Suppressor macrophage treated with lipopolysaccharide for 4 hours (primary cell): ENCODE measurements at places on chromosomes 4 and X.
A peak's percentile ranks its signal among the peaks of the same experiment; 100 is the strongest.

GRCh38 chr4:120088507-120088906 lies 21.9 kb upstream of the MAD2L1 start:
- peak; percentile 36 for DNase-seq

DNA sequence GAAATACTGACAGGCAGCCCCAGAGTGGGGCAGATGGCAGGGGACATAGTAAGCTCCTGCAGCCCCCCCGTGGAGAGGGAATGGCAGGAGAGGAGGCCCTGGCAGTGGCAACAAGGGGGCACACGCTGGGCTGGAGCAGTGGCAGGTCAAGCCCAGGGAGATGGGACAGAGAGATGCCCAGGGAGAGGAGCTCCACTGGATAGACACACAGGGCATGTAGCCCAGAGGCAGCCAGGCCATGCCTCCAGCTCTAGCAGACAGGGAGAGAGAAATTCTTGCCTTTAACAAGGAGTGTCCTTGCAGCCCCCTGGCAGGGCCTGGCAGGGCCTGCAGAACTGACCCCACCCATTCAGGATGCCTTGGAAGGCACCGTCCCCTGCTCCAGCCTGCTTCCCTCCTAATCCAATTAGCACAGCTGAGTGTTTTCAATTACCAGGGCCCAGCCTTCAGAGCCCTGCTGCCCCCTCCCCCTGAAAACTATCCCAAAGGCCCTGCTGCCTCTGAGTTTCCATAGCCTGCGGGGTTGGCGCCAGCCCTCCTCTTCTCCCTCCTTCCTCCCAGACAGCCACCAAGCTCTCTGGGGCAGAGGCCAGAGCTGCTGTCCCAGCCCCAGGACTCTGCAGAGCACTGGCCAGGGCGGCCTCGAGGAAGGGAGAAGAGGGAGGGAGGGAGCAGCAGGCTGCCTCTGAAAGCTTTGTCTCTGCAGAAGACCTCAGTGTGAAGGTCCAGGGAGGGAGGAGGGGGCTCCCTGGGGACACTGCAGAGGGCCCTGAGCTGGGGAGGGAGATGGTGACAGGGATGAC lies 12.5 kb downstream of the L1CAM start:
- DNase-seq = no peak

DNA sequence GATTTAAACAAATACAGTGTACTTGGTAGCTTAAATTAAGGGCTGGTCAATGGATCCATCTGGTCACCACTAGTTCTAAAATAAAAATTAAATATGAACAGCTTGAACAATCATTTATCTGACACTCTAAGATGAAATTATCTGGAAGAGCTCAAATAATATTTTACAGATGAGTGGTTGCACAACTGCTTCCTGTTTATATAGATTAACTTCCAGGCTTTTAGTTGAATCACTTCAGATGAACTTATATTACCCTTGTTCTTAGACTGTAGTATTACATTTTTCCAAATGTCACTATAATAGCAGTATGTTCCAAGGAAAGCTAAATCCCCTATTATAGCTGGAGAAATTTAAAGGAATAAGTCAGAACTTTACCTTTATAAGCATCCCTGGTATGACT lies 92.4 kb upstream of the SMIM10 start:
- no peak for DNase-seq

DNA sequence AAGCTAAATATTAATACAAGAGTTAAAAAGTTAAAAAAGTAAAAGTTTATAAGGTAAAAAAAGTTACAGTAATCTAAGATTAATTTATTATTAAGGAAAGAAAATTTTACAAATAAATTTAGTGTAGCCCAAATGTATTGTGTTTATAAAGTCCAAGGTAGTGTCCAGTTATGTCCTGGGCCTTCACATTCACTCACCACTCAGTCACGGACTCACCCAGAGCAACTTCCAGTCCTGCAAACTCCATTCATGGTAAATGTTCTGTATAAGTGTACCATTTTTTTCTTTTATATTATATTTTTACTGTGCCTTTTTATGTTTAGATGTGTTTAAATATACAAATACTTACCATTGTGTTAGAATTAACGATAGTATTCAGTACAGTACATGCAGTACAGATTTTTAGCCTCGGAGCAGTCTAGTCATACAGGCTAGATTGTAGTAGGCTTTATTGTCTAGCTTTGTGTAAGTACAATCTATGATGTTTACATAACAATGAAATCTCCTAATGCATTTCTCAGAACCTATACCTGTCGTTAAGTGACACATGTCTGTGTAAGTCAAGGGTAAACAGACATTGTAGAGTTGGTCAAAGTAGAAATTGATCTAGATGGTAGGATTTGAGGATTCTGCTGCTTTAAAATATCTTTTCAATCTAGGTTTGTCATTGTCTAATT lies 197.7 kb downstream of the GC start:
- DNase-seq = no peak

- no peak for DNase-seq
These were observed 10.5 kb upstream of the RNF128 start for GRCh38 chrX:106716004-106716403.

DNA sequence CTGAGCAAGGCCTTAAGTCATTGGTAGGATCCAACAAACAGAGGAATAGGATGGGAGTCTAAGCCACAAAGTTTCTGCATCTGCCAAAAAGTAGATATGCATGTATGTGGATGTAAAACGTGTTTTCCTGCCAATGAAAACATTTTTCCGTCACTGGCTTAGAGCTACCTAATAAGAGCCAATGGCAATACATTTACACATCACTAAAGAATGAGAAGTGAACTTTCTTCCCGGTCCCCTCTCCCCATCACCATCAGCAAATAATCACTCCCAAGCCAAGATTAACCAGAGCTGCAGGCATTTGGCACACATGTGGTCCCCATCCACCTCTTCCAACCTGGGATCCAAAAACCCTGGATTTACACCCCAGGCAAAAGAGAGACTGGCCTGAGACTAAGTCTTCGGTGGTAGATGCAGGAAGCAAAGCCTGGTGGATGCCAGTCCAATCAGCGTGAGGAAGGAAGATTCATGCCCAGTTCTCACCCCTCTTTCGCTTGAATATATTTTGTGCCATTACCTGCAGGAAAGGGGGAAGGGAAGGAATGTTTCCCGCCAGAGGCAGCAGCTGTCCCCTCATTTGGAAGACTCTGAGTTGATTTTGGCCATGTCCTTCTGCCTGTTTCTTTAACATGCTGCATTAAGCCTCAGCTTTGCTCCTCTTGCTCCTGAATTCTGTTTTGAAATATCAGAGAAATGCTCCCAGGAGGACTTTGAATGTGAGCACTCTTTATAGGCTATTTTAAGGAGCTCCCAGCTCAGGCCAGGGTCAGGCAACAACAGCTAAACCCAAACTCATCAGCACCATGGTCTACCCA lies 131.4 kb downstream of the CHIC2 start:
- no peak for DNase-seq

DNA sequence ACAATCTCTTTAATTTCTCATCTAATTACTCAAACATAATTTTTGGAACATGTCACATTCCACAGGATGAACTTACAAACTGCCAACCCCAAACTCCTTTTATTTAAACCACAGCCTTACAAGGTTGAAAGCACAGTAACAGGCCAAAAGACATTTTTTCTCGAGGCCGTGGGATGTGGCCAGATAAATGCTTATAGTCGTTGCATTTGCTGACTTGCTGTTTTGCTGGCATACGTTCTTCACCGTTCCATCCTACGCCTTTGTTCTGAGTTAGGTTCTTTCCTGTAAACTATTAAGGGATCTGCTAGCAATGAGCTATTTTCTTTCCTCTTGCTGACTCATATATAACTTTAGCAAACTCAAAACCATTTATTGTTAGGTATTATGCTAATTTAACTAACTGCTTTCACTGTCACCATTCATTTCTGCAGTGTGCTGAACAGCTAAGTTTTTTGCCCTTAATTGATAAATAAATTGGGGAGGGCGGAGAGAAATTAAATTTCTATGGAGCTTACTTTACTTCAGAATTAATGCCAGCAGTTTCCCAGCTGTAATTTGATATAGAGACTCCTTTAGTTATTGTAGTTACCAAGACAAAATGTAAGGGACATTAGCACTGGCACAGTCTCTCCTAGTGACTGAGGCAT lies 135.1 kb upstream of the PACRGL start:
- no peak for DNase-seq
